ENCODE measurements at places on chromosomes 7 and 10.
A peak's percentile ranks its signal among the peaks of the same experiment; 100 is the strongest.

DNA sequence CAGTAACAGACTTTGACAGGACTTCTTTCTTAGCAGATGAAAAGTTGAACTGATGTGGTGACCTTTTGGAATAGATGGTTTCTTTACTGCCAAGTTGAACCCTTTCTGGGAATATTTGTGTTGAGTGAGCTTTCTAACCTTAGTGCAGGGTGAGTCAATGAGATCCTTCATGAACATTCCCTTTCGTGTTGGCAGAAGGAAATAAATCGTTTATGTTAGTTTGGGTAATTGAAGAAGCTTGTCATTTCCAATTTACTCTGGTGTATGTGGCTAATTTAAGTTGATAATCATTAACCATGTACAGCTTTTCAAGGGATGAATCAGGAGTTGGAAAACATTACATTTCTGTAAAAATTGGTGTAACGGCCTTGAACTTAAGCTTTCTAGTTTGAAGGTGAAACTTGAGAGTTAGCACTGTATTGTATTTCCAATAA, 43.4 kb downstream of the PTTG1IP2 start:
- no peak for DNase-seq

DNA sequence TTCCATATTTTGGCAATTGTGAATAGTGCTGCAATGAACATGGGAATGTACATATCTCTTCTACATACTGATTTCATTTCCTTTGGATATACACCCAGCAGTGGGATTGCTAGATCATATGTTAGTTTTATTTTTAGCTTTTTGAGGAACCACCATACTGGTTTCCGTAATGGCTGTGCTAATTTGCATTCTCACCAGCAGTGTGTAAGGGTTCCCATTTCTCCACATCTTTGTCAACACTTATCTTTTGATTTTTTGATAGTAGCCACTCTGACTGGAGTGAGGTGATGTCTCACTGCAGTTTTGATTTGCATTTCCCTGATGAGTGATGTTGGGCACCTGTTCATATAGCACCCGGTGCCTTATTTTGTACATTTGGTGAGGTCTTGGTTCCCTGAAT, 519.6 kb downstream of the REEP3 start:
- no peak for DNase-seq

- DNase-seq = no peak
Observed at GRCh38 chr10:112407696-112408095, 33.8 kb downstream of the ACSL5 start.

DNA sequence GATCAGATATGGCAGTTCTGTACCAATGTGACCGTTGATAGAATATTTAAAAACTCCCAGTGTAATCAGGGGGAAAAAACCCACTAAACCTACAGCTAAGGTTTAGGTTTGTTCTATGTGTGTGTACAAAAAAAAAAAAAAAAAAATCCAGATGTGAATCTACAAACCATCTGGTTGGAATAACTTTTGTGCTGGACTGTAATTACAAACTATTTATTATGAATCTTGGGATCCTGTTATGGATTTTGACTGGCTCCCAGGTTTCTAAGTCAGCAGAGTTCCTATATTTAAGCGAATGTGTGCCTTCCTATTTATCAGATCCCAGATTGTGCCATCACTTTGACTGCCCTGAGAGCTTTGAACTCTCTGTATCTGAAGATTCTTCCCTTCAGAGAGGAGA, 29.1 kb downstream of the BMPER start:
- DNase-seq = no peak

- DNase-seq = peak; percentile 47
Observed at GRCh38 chr10:120948889-120949608, 97.9 kb downstream of the WDR11 start.

- no peak for DNase-seq
Observed at GRCh38 chr10:88386204-88386788, 196.8 kb downstream of the RNLS start.

DNA sequence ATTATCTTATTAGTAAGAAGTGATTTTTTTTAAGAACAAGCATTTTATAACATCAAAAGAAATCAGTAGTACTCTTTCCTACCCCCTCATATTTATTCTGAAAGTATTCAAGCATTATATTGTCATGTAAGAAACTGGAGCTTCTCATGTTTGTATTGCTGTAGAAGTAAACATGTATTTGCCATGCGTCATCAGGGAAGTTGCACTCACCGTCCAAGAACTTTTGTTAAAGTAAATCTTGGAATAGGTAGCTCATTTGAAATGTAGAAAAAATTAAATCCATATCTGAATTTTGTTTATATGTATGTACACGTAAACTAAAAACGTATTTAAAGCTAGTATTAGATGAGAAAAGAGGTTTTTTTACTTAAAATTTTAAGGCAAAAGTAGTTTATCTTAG, 96.8 kb downstream of the PTEN start:
- no peak for DNase-seq

GRCh38 chr10:351770-352334, 216.6 kb downstream of the ZMYND11 start:
- DNase-seq = no peak

DNA sequence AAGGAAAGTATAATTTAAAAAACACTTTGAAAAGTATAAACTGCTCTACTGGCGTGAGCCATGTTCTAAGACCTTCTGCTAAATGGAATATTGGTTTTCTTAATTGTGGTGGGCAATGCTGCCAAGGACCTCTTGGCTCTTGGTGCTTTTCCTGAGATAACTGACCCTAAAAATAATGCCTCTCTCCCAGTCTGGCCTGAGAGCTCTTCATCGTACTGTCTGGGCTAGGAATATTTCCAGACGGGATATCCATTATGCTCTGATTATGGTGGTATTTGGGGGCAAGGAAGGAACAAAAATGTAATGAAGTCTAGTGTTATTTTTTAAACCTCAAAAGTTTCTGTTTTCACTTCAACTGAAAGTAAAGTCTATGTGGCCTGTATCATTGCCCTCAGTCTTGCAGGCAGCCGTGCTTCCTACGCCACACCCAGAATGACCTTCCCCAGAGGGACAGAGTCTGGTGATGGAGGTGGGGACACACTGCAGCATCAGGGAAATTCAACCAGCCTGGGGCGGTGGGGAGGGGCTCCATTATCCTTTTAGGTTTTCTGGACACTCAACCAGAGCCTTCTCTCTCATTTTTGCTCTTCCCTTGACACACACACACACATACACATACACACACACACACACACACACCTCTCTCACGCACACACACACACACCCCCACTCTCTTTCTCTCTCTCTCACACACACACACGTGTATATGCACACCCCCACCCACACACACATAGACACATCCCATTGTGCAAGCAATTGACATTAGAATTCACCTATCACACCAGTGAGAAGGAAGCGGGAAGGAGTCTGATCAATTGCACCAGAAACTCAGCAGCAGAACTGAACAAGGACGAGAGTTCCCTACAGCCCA, 99.6 kb downstream of the LRRC18 start:
- DNase-seq = no peak

GRCh38 chr7:27187475-27188385, 2.7 kb upstream of the HOXA11 start:
- DNase-seq = no peak

- DNase-seq = no peak
Observed at GRCh38 chr7:97390915-97391593, 273.6 kb downstream of the SDHAF3 start.

- DNase-seq = no peak
Observed at GRCh38 chr7:145732521-145732920, 384.1 kb upstream of the CNTNAP2 start.

DNA sequence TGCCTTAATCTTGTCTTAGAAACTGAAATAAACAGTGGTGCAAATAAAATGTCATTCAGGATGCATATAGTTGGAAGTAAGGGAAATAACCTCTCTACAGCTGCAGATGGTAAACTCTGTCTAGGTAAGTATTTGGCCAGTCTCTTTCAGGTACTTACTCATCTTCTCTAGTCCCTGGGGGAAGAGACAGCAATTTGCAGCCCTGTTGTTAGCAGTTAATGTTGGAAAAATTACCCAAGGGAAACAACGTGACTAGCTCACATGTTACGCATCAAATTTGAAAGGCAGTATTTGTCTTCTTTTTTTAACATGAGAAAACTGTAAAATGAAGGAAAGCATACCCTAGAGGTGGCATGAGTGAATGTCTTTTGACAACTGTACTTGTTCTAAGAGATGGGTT, 3.2 kb upstream of the HUS1 start:
- DNase-seq = no peak

Data from stimulated activated CD4-positive, alpha-beta T cell treated with anti-CD3 and anti-CD28 coated beads, Interleukin-15, amount 100 ng/mL, for 48 hours (primary cell).